ENCODE measurements at places on chromosomes 6 and 20. TPM values are rescaled to one million over a fixed set of nuclear protein-coding genes. Genes with fewer than 3 reads are reported as not detected.
A peak's percentile ranks its signal among the peaks of the same experiment; 100 is the strongest.

DNA sequence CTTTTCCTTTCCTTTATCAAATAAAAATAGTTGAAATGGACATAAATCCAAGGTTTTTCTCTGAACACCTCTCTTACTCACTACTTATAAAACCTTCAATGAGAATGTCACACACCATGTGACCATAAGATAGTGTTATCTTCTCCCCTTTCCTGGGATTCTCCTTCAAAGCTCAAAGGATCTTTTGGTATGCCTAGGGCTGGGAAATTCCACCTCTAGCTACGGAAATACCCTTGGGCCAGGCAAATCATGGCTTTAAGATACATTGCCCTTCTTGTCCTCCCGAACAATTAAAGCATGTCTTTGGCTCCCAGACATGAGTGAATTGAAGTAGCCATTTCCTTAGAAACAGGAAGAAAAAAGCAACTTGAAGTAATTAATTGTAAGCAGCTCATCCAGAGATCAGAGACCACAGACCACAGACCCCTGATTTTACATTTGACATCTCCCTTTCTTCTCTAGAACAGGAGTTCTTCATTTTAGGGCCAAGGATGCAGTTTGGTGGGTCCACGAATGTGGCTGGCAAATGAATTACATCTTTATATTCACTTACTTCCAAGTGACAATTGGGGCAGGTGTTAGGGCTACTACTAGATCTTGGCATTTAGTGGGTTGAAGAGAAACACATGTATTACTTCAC lies 4.1 kb downstream of the PLCB4 start:
- DNase-seq, result no peak

DNA sequence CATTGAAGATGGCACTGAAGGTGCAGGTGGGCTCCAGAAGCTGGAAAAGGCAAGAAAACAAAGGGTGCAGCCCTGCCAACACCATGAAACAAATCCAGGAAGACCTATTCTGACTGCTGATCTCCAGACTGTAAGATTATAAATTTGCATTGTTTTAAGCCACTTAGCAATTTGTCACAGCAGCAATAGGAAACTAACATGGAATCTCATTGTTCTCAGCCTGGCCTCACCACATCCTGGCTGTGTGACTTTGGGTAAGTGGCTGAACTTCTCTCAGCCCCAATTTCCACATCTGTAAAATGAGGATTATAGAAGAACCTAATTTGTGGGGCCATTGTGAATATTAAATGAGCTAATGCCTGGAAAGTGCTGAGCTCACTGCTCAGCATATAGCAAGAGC lies 160.4 kb upstream of the MAFB start:
- no peak for DNase-seq

DNA sequence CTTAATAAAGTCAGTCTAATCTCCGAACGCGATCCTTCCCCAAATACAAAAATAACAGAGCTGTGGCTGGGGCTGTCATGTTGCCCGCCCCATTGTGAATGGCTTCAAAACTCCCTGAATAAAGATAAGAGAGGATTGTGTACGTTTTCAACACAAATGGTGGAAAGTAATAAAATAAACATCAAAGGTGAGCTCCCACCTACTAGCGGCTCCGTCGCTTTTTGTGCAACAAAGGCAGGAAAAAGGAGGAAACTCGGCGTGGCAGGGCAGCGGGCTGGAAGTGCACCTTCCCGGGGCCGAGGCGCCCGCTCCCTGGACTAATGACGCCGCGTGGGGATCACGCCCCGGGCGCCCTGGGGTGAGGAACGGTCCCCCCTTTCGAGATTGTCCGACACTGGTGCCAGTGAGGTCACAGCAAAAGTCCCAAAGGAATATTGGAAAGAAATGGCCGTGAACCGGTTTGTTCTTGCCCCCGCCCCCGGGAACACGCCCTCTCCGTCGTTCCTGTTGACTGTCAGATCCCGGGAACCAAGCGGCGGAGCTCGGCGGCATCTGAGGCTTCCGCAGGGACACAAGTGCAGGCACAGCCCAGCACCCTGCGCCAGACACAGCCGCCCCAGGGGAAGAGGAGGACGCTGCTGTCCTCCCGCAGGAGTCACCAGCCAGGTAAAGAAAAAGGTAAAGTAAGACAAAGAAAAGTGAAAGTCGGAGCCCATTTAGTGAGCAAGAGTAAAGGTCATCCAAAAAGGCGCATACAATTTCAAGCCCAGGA lies 1.1 kb upstream of the FOXQ1 start:
- peak; percentile 86 for DNase-seq

DNA sequence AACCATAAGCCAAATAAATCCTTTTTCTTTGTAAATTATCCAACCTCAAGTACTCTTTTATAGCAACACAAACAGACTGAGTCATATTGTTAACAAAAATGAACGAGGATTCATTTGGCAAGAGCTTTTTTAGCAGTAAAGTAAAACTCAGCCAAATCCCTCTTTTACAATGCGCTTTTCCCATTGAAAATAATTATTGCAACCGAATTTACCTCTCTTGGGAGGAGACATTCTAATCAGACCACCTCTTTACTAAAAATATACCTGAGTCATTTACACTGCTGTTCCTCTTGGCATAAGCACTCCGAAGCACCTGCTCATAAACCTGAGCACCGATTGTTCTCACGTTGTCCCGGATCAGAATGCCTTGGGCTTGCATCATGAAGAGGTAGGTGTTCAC lies 57.4 kb downstream of the B4GALT5 start:
- peak; percentile 49 for DNase-seq

- no peak for DNase-seq
Measured at GRCh38 chr6:106247293-106247692, 78.3 kb downstream of the ATG5 start.

RBL1 gene
- total RNA-seq, result 7.7 TPM

Measured in thyroid gland (tissue), 4 donors.